ENCODE measurements at places on chromosomes 12 and 14.

GRCh38 chr12:49553512-49554088 is 14.3 kb downstream of the MCRS1 start:
- DNase-seq = no peak

DNA sequence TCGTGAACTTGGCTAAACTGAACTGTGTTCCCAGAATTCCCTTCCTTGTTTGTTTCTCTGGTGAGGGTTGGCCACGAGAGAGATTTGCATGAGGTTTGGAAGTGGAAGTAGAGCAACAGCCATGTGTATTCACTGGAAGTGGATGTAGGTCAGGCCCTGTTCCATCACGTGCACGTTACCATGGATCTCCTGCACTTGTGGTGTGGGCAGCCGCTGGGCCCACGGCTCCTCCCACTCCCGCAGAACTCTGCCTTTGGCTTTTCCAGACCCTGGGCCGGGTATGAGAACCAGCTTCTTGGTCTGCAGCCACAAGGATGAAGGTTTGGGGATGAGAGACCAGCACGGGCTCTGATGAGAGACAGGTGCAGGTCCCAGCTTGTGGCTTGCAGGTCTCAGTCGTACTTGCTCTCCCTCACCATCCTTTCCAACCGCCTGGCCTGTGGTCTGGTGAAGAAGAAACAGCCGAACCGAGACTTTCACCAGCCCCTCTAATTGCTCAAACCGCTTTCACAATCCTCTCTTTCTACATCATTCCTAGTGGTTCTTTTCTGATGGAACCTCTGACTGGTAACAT is 94.9 kb downstream of the DUSP16 start:
- no peak for DNase-seq

DNA sequence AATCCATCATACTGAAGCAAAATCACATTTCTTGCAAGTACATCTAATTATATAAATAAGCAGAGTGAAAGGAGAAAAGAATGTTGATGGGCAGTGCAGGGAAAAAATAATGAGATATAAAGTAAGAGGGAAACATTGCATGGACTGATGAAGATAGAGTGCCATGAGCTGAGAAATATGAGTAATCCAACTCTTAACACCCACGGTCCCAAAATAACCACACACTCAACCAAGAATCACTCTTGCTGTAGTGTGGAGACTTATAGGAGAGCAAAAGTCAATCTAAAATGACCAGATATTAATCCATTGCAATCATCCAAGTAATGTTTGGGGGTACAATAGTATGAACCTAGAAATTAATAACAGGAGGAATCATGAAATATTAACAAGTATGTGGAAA is 40.2 kb downstream of the MYF5 start:
- DNase-seq = no peak

DNA sequence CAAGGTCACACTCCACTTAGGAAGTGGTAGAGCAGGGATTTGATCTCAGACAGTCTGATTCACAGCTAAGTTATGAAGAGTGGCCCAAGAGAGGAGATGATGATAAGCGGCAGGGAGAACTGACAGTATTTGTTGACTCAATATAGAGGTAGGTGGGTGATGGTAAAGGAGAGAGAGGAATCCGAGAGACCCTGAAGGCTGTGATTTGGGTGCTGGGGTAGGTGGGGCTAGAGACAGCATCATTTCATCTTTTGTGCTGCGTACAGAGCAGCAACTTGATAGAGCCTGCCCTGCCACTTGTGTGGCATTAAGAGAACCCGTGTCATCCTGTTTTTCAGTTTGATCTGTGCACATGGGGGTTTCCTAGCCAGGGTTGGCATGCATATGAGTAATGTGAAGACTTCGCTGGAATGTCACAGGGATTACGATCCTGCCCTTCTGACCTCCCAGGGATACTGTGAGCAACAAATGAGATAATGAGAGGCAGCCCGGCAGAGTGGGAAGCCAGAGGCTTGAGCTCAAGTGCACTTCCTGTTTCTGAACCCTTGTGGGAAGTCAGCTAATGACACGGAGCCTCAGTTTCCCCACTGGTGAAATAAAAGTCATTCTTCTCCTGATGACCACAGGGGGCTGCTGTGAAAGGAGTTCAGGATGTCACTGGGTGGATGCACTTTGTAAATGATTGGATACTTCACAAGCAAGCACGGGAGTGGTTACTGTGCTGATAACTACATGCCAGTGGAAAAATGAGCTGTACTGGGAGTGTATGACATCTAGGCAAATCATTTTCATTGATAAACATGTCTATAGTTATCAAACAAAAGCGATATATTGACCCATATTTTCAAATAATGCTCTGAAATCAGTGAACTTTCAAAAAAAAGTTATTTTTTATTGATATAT is 59.5 kb upstream of the IGF1 start:
- DNase-seq = no peak

DNA sequence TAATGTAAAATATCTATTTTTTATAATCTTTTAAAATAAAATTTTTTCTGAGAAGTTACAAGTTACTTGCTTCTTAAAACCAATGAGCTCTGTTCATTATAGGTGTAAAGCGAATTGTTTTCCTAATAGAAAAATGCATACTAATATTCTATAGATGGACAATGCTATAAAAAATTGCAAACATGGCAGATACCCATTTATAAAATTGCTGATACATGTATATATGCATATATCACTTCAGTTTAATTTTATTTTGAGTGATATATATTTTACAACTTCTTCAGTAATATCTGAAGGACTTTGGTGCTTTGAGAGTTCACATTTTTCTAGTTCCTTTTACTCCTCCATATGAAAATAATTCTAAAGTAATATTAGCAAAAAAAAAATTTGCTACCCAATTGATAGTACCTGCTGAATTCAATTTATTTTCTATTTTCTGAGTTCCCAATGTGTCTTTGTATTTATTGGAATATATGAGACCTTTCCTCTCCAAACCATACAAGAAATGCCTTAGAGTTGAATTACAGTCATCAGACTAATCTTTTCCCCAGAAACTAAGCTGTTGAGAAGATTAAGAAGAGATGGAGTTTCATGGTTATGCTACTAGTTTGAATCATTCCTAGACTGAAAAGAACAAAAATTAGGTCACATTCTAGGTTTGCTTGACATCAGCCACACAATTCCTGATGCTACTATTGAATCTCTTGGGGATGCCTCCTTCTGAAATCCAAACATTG is 1937.5 kb upstream of the SEL1L start:
- DNase-seq = no peak

- DNase-seq = no peak
Measured at GRCh38 chr14:58846682-58847465, 209.1 kb downstream of the DACT1 start.

DNA sequence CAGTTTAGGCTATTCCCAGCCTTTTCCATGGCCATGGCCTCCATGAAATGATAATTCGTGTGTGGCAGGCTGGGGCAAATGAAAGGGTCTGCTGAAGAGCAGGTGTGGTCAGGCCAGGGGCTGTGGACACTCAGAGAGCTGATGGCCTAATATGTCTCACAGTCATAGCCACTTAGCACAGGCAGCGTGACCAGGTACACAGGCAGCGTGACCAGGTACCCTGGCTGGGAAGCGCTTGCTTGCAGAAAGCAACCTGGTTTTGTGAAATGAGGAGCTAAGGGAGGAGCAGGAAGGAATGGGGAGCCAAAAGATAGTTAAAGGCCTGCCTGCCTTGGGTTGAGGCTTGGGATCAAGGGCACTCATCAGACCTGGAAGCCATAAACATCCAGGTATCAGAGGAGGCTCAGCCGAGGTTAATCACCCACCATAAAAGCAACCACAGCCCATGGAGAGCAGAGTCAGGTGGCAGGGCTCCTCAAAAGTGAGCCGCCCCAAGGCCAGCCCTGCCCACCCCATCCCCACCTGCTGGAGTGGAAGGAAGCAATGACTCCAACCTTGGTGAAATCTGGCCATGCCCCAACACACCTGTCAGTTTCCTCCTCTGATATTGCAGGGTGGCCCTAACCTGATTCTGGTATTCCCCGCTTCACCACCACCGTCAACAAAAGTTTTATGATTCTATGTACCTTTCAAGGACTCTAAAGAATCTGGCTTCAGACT is 8.0 kb upstream of the KRT8 start:
- no peak for DNase-seq

DNA sequence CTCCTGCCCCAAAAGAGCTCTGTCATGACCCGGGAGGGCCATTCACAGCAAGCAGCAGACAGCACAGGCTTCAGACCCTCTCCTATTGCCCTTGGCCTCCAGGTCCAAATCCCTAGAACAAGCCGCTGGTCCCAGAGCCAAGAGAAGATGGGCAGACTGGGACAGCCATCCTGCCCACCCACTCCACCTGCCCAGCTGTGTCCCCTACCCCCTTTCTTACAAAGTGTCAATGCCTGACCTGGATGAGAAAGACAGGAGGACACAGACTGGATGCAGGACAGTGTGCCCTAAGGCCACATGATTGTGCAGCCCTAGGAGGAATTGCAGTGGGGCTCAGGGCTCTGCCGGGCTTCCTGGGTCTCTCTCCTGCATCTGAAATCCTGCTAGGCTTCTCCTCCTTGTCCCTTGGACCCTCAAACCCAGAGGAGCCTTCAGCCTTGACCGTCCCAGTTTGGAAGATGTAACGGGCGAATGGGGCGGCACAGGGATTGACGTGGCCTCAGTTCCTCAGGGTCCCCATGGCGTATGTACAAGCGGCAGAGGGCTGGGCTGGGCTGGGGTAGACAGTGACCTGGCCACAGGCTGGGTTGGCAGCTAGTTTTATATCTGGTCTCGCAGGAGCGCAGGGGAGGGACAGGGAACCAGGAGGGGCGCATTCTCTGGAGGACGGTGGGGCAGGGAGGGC is 27.1 kb upstream of the BCDIN3D start:
- DNase-seq = no peak

GRCh38 chr12:39351153-39351552 is 91.8 kb downstream of the KIF21A start:
- DNase-seq = no peak

DNA sequence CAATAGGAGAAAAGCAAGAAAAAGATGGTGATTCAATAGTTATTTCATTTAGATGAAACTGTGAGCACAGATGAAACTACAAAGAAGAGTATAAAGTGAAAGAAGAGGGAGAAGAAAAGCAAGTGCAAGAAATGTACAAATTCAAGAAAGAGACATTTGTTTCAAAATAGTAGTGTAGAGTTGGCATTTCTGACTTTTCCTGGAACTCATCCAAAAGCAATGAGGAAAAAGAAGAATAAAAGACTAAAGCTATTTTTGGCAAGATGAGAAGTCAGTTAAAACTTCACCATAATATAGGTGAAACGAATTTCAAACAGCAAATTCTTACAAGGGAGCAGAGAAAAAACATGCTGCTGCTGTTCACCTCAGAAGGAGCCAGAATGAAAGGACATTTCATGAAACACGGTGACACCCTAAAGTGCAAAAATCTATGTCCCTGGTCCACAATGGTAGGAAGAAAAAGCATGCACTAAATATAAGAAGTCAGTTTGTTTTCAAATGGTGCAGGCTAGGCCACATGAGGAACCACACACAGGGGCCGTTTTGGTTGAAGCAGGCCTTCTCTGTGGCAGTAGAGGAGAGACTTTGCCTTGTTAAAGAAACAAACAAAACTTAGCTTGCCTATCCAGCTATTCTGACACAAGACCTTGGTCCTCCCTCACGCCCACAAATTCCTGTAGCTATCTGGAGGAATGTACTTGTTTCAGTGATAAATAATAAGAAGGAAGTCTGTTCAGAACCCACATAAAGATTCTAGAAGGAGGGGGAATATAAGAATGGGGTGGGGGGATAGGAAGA is 11.1 kb upstream of the CMAS start:
- no peak for DNase-seq

GRCh38 chr12:111360325-111360930 is 8.5 kb downstream of the PHETA1 start:
- DNase-seq = no peak

GRCh38 chr12:72338437-72338836 is 66.3 kb downstream of the TRHDE start:
- no peak for DNase-seq

DNA sequence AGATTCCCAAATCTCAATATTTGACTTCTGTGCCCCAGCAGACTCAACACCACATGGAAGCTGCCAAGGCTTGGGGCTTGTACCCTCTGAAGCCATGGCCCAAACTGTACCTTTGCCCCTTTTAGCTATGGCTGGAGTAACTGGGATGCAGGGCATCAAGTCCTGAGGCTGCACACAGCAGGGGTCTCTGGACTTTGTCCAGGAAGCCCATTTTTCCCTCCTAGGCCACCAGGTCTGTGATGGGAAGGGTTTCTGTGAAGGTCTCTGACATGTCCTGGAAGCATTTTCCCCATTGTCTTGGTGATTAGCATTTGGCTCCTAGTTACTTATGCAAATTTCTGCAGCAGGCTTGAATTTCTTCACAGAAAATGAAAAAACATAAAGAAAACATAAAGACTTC is 762.3 kb downstream of the GALC start:
- DNase-seq = no peak

DNA sequence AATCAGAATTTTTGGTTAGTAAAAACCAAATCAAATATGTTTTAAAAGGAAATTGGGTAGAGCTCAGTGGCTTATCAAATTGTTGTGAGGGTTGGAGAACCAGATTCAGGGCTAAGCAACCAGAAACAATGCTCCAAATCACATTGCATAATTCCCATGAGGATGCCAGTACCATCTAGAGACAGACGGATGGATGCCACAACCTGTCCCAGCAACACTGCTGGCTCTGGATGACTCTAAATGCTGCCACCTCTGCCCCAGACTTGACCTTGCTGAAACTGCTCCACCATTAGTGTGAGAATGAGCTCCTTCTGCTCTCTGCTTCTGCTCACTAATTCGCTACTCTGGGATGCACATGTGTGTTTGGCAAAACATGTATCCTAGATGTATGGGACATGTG is 43.9 kb downstream of the FRS2 start:
- no peak for DNase-seq

GRCh38 chr14:23610090-23610814 is 25.9 kb upstream of the DHRS2 start:
- no peak for DNase-seq

DNA sequence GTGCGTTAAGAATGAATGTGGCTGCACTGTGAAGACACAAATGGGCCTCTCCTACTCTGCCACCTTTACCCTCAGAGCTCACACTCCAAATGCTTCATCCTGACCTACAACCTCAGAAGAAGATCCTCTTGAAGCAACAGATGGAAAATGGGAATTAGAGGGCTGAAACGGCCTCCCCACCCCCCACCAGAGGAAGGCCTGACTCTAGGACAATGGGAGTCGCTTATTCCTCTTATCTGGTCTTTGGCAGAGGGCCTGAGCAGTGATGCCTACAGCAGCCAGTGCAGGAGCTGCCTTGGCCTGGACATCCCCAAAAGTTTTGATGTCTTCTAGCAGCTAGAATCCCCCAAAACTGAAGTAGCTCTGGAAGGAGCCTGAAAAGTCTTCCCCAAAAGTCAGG is 29.2 kb downstream of the BTBD7 start:
- DNase-seq = no peak

GRCh38 chr12:122366685-122367475 is 55.6 kb downstream of the CLIP1 start:
- DNase-seq = no peak

GRCh38 chr12:53078425-53079225 is 565 bp downstream of the SPRYD3 start:
- DNase-seq = no peak

Data from ascending aorta (tissue), 2 donors.